NCI-H2029 (cell line): ENCODE measurements at places on chromosomes 11 and 22.

DNA sequence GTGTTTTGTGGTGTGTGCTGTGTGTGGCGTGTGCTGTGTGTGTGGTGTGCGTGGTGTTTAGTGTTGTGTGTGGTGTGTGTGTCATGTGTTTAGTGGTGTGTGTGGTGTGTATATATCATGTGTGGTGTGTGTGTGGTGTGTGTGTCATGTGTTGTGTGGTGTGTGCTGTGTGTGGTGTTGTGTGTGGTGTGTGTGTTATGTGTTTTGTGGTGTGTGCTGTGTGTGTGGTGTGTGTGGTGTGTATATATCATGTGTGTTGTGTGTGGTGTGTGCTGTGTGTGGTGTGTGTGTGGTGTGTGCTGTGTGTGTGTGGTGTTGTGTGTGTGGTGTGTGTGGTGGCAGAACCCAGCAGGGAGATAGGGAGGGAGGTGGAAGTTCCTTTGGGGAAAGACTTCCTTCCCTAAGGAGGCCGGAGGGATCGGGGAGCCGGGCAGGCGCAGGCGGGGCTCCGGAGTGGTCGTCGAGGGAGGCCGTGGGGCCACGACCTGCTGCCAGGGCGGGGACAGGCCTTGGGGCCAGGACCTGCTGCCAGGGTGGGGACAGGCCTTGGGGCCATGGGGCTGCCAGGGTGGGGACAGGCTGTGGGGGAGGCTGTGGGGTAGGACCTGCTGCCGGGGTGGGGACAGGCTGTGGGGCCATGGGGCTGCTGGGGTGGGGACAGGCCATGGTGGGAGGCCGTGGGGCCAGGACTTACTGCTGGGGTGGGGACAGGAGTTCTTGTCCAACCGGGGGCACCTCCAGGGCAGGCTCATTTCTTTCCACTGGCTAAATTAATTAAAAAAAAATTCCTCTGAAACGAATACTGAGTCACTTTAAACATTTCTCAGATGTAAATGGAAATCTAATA is 15.2 kb downstream of the PIM3 start:
- no peak for DNase-seq

- DNase-seq = no peak
These were observed 22.4 kb upstream of the SC5D start for GRCh38 chr11:121270001-121270678.

- DNase-seq = no peak
These were observed 4.8 kb upstream of the ARHGEF12 start for GRCh38 chr11:120331301-120331996.

- no peak for DNase-seq
These were observed 924.7 kb downstream of the OPCML start for GRCh38 chr11:132607575-132607974.

- DNase-seq = no peak
These were observed 13.9 kb upstream of the GAL start for GRCh38 chr11:68670208-68670992.

DNA sequence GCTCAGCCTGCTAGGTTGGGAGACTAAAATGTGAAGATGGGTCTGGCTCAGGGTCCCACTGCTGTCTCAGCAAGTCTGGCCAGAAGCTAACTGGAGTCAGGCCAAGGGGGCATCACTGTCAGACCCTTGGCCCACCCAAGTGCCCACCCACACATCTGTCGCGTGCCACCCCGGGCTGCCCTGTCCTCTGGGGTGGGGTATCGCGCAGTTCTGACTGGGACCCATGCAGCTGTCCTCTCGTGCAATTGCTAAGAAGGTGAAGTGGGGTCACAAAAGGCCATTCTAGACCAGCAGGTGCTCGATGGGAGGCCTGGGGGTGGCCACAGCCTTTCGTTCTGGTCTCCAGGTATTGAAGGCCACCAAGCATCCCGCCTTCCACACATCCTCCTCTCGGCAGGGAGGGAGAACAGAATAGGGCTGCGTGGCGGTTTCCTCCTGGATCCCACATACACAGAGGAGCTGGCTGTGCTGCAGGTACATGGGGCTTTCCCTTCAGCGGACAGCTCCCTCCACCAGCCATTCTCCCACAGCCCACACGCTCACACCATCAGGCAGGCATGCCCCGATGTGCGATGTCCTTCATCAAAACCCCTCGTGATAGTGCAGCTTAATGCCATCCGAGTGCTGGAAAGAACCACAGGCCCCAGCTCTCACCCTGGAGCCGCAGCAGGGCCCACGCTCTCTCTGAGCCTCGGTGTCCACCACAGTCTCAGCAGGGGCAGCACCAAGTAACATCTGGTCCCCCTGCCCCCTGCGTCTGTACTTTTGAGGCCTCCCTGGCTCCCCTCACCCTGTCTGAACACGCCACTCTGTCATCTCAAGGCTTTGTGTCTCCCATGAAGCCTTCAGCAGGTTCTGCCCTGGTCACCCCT is 37.6 kb downstream of the SHANK2 start:
- no peak for DNase-seq

GRCh38 chr11:4960877-4961276 is 5.4 kb upstream of the OR51A2 start:
- DNase-seq = no peak

- peak; percentile 51 for DNase-seq
These were observed 77.8 kb upstream of the CADM1 start for GRCh38 chr11:115581871-115582639.

- DNase-seq = no peak
These were observed 22.9 kb upstream of the RASL10A start for GRCh38 chr22:29338398-29338797.

DNA sequence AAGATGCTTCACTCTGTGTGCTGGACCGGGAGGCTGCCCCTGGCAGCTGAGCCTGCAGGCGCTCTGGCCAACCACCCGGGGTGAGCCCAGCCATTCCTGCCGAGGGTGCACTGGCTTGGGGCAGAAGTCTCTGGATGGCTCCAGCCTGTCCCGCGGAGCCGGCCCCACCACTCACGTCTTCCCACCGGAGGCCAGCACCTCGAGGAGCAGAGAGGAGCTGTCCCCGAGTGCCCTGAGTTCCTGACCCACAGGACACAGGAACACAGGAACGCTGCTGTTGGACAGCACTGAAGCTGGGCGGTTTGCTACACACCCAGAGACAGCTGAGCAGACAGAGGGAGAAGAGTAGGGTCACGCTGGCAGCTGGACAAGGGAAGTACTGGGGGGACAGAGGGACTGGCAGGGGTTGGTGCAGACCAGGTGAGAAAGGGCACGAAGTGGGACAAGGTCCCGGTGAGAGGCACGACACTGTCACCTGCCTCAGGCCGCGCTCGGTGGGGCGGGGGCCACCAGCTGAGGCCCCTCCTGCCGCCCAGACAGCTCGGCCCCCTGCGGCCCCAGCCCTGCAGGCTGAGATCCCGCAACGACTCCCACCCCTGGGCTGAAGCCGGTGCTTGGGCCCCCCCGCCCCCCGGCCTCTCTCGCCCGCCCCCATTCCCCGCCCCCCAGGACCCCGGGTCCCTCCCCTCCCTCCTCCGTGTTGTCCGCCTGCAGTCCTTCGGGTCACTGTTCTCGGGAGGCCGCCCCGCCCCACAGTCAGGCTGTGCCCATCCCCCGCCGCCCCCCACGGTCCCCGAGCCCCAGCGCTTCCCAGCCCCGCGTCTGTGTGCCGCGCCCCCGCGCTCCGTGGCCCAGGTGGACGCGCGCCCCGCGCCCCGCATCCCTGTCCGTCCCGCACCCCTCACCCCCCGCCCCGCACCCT is 624 bp upstream of the B4GALNT4 start:
- no peak for DNase-seq

DNA sequence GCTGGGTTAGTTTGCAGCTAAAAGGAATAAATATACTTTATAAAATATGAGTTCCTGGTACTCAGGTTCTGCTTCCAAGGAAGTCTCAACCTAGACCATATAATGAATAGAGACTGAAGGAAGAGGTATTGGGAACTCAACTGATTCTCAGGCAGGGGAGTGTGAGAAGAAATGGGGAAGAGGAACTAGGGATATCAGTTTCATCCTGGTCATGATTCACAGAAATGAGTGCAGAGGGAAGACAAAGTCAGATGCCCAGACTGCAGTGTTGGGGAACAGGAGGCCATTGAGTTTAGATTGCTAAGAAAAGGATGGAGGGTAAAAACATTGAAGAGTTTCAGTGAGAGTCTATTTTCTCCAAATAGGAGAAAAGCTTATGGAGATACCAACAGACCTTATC is 28.8 kb downstream of the PLAAT5 start:
- DNase-seq = no peak

- no peak for DNase-seq
These were observed 16.4 kb upstream of the PAMR1 start for GRCh38 chr11:35541621-35542375.

GRCh38 chr11:71198823-71199165 is 53.6 kb downstream of the SHANK2 start:
- no peak for DNase-seq

DNA sequence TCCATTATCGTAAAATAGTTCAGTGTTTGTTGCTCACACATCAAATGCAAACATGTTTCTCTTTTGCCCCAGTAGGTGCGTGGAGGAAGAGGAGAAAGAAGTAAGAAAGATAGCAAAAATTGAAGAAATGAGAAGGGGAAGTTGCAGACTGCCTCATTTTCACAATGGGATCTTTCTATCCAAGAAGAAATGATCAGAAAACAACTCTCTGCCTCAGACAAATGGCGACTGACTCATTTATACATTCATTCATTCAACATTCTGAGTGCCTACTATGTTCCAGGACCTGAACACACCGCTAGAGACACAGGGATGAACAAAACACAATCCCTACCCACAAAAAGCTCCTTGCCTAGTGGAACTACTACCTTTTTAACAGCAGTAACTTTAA is 367 bp downstream of the HPS5 start:
- no peak for DNase-seq

DNA sequence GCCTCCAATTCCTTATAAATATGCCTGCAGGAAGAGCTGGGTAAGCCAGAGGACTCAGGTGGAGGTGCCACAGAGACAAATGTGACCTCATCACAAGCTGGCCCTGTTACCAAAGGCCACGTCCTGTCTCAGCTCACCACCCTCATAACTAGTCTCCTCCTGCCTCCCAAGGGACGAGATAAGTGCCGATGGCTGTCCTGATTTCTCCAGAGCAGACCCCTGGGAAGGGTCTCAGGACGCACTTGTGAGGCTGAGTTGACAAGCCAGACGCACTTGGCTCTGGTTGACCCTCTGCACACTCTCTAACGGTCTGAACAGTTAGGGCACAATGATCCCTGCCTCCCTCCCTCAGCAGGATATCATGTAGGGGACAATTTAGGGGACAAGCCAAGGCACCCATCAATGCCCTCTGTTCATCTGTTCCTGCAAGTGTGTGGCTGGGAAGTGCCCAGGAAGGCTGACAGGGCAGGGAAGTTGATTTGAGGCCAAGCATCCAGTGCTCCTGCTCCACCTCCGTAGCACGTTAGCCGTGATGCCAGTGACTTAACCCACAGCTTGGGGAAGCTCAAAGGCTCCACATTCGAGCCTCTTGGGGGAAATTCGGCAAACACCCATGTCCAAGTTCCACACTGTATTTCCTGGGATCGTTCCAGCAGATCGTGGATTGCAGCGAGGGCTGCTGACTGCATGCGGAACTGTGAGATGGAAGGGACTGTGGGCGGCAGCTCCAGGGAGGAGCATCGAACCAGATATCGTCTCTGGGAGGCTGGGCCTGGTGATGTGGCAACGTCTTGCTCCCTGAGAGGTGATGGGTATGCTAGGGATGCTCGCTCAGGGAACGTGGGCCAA is 2.8 kb downstream of the SMIM38 start:
- no peak for DNase-seq

DNA sequence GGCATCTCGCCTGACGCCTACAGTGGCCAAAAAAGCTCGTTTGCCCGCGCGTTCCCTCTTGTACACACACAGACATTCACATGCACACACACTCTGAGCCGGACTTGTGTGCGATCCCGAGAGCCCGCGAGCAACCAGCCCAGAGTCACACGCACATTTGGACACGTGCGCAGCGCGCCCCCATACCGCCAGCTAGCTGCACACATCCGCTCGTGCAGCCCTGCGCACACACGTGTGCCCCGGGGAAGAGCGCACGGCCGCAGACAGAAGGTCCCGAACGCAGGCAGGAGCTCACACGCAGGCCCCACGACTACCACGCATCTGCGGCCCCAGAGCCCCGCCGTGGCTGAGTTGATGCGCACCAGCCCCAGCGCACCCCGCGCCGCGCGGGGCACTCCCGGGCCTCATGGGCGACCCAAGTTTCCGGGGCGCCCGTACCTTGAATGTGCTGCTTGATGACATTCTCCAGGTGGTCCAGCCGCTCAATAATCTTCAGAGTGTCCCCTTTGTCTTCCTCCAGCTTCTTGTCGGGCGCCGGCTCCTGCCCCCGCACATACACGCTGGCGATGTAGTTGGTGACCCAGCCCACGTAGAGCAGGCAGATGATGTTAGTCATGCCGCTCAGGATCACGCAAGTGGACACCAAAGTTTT is 758 bp downstream of the GALNT18 start:
- no peak for DNase-seq
